ENCODE measurements at places on chromosomes 3 and 15. TPM values are rescaled to one million over a fixed set of nuclear protein-coding genes. Genes with fewer than 3 reads are reported as not detected.

- no peak for DNase-seq
These were observed 18.6 kb upstream of the RGMA start for GRCh38 chr15:93107646-93108045.

- peak; percentile 93 for DNase-seq
These were observed 240.1 kb upstream of the IGF1R start for GRCh38 chr15:98408231-98408630.

GRCh38 chr3:47890828-47891612, 88.1 kb downstream of the DHX30 start:
- DNase-seq: no peak

- DNase-seq: peak; percentile 63
These were observed 12.2 kb upstream of the XYLB start for GRCh38 chr3:38334142-38335055.

- peak; percentile 69 for DNase-seq
These were observed 417.4 kb upstream of the NAALADL2 start for GRCh38 chr3:174441588-174442301.

- no peak for DNase-seq
These were observed 72.2 kb downstream of the ADCY5 start for GRCh38 chr3:123376451-123377242.

DNA sequence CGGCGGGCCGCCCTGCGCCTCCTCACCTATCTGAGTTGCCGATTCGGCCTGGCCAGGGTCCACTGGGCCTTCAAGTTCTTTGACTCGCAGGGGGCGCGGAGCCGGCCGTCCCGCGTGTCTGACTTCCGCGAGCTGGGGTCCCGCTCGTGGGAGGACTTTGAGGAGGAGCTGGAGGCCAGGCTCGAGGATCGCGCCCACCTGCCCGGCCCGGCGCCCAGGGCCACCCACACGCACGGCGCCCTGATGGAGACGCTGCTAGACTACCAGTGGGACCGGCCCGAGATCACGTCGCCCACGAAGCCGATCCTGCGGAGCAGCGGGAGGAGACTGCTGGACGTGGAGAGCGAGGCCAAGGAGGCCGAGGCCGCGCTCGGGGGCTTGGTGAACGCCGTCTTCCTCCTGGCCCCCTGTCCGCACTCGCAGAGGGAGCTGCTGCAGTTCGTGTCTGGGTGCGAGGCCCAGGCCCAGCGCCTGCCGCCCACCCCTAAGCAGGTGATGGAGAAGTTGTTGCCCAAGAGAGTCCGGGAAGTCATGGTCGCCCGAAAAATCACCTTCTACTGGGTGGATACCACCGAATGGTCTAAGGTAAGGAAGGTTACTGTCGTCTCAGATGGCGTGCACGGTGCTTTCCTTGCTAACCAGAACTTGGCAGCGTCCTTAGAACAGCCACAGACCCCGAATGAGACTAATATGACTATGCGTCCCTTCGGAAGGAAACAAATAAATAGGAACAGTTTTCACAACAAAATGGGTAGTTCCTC, 567 bp downstream of the TICRR start:
- DNase-seq: no peak

DNA sequence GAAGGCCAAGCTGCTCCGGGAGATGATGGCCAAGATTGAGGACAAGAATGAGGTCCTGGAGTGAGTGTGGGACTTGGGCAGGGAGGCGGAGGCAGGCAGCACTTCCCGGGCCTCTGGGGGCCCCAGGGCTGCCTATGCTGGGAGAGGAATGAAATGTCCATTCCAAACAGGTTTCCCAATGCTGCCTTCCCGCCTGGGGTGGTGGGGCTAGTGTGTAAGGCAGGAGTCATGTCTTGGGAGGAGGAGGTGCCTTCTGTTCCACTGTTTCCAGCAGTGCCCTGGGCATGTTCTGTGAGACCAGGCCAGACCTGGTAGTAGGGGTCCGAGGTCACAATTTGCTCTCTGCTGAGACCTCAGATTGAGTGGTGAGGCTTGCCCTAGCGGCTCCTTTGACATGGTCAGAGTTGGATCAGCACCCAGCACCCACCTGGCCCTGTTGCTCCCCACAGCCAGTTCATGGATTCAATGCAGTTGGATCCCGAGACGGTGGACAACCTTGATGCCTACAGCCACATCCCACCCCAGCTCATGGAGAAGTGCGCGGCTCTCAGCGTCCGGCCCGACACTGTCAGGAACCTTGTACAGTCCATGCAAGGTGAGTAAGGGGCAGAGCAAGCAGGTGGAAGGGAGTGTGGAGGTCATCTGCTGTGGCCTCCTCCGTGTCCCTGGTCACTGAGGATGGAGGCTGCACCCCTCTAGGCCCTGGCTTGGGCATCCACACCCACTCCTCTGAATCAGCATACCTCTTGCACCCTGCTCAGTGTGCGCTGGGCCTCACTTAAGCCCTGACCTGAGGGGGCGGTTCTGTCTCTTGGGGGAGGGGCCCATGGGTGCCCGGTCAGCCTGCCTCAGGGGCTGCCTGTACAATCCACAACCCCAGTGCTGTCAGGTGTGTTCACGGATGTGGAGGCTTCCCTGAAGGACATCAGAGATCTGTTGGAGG, 27.3 kb downstream of the PTPN23 start:
- no peak for DNase-seq

DNA sequence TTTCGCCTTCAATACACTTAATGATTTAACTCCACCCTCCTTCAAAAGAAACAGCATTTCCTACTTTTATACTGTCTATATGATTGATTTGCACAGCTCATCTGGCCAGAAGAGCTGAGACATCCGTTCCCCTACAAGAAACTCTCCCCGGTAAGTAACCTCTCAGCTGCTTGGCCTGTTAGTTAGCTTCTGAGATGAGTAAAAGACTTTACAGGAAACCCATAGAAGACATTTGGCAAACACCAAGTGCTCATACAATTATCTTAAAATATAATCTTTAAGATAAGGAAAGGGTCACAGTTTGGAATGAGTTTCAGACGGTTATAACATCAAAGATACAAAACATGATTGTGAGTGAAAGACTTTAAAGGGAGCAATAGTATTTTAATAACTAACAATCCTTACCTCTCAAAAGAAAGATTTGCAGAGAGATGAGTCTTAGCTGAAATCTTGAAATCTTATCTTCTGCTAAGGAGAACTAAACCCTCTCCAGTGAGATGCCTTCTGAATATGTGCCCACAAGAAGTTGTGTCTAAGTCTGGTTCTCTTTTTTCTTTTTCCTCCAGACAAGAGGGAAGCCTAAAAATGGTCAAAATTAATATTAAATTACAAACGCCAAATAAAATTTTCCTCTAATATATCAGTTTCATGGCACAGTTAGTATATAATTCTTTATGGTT, at the start of gene CCR5:
CCR5 (plus strand) TSS at position 108 of the 680 bp plus-strand sequence. CDS start 1,957 bp downstream, outside the sequence.
- DNase-seq: no peak

Gene GAP43
- total RNA-seq: not detected

Gene PDHB
- total RNA-seq: 126 TPM

Gene IL17RB
- 1.4 TPM for total RNA-seq

Measured in renal cortical epithelial cell (primary cell).